ENCODE measurements at places on chromosomes 6 and 20. TPM values are rescaled to one million over a fixed set of nuclear protein-coding genes. Genes with fewer than 3 reads are reported as not detected.

The DNAH8 gene
- 0.12 TPM for total RNA-seq

The RGS17 gene
- 2.6 TPM for total RNA-seq

The ERVFRD-1 gene
- total RNA-seq, result not detected

The PPARD gene
- total RNA-seq, result 14.0 TPM

The OLIG3 gene
- total RNA-seq, result not detected

The IL20RA gene
- total RNA-seq, result 0.84 TPM

The FAM83C gene
- total RNA-seq, result not detected

The RTF2 gene
- 62.6 TPM for total RNA-seq

The LIME1 gene
- total RNA-seq, result 21.0 TPM

The HRH3 gene
- total RNA-seq, result not detected

The C6orf163 gene
- 5.7 TPM for total RNA-seq

The FLRT3 gene
- 60.4 TPM for total RNA-seq

The ADGRG6 gene
- total RNA-seq, result 139 TPM

The HM13 gene
- total RNA-seq, result 211 TPM

The MUC21 gene
- total RNA-seq, result not detected

The RIN2 gene
- 36.1 TPM for total RNA-seq

The ADGRB3 gene
- total RNA-seq, result 1.8 TPM

The ZSCAN23 gene
- 22.6 TPM for total RNA-seq

The UNC5CL gene
- total RNA-seq, result 3.7 TPM

The VNN1 gene
- not detected for total RNA-seq

The SLPI gene
- not detected for total RNA-seq

Measured in progenitor cell of endocrine pancreas (in vitro differentiated cells).